Right hindlimb (tissue), 1 donor: ENCODE measurements at places on chromosomes 5 and 9.

DNA sequence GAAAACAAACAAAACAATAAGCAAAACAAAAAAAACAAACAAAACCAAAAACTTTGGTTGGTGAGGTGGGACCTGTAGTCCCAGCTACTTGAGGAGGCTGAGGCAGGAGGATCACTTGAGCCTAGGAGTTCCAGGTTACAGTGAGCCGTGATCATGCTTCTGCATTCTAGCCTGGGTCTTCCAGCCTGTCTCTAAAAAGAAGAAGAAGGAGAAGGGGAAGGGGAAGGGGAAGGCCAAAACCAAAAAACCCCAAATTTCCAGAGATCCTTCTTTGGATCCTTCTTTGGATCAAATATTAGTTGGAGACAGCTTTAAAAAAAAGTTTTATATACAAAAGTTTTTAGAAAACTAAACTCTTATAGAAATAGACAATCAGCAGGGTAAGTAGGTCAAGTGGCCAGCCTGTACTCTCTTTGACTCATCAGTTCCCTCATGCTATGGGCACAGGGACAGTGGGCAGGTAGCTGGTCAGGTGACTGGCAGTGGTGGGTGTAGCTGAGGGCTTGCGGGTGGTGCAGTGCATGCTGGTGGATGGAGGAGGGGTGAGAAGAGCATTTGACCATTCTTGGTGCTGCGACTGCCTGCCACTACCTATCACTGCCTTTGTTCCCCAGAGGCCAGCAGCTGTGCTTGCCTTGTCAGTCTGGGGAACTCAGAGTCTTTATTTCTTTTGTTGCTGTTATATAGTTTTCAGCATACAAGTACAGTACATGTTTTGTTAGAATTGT lies 12.6 kb downstream of the RCL1 start:
- no peak for DNase-seq

- peak; percentile 30 for DNase-seq
These were observed 665 bp downstream of the TCF7 start for GRCh38 chr5:134114886-134115805.

- DNase-seq, result no peak
These were observed 50.0 kb upstream of the PPARGC1B start for GRCh38 chr5:149679876-149680809.

DNA sequence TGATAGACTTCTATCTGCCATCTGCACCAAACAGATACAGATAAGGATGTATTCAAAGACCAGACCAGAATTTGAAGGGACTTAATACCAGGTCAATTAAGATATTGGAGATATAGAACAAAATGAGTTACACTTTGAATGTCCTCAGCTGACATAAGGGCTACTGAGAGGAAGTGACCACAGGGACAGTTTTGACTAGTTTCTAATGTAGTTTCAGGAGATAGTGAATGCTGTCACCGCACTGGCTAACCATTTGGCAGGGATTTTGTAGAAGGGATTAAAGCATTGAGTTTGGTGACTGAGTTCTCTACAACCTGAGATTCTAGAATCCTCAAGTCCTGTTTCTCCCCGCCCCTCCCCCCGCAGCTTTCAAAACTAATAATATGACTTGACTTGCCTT lies 22.7 kb downstream of the CCNH start:
- DNase-seq, result no peak

DNA sequence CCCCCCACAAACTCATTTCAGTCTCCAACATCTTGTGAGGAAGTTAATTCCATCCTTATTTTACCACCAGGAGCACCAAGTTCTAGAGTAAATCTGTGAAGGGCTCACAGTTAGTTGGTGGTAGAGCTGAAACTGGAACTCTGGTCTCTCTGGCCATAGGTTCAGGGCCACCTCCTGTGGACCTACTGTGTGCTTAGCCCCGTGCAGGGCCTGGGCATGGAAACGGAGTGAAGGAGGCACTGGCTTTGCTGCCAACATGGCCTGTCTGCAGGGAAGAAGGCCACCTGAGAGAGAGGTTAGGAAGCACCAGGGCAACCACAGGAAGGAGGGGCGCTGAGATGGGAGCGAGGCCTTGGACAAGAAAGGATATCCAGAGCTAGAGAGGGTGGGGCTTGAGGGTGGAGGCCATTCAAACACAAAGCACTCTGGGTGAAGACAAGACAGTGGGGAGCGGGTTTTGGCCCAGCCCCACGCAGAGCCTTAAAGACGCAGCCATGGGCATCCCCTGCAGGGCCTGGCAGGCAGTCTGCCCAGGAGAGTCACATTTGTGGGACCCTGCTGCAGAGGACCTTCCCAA lies 16.0 kb upstream of the DAB2IP start:
- DNase-seq, result no peak

GRCh38 chr9:27671636-27672035 lies 98.4 kb upstream of the C9orf72 start:
- DNase-seq, result no peak

- no peak for DNase-seq
These were observed 267.1 kb upstream of the GRIA1 start for GRCh38 chr5:153223376-153223775.

DNA sequence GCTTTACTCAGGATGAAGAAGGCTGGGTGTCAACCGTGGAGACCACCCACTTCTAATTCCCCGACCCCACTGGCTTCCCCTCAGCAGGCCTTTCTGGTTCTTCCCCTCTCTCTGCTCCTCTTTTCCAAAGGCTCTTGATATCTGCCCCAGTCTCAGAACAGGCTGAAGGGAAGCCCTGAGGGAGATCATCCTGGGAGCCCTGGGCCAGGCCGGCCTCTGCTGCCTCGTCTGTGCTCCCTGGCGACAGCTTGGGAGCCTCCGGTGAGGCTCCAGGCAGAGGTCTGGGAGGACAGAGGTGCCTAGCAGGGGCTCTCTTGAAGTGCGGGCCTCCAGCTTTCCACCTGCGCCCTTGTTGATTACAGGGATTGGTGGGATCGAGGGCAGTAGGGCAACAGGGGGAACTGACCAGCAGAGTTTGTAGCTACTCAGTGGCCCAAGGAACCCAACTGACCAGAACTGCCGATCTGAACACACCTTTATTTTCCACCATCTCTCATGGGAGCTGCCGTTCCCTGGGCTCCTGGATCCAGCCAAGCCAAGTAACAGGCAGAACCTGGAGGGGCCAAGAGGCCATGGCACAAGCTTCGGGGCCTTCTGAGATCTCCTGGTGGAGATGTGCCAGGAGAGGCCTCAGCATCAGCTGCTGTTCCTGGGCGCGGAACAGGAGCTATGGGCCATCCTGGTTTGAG lies 198.5 kb downstream of the CACNA1B start:
- no peak for DNase-seq

DNA sequence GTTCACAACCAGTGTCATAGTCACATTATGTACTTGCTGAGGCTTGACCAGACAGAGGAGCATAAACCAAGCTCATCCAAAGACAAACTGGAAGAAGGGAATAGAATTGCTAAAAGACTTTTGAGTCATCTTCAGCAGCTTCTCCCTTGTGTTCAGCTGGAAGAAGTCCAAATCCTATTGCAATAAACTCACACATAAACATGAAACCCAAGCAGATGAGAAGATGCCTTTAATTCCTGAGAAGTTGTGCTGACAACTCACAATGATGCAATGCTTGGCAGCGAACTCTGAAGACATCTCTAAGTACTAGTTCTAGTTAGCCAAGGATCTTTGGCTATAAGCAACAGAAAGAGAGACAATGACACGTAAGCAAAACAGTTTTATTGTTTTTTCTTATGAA lies 642.1 kb downstream of the KCTD16 start:
- DNase-seq, result peak; percentile 31

DNA sequence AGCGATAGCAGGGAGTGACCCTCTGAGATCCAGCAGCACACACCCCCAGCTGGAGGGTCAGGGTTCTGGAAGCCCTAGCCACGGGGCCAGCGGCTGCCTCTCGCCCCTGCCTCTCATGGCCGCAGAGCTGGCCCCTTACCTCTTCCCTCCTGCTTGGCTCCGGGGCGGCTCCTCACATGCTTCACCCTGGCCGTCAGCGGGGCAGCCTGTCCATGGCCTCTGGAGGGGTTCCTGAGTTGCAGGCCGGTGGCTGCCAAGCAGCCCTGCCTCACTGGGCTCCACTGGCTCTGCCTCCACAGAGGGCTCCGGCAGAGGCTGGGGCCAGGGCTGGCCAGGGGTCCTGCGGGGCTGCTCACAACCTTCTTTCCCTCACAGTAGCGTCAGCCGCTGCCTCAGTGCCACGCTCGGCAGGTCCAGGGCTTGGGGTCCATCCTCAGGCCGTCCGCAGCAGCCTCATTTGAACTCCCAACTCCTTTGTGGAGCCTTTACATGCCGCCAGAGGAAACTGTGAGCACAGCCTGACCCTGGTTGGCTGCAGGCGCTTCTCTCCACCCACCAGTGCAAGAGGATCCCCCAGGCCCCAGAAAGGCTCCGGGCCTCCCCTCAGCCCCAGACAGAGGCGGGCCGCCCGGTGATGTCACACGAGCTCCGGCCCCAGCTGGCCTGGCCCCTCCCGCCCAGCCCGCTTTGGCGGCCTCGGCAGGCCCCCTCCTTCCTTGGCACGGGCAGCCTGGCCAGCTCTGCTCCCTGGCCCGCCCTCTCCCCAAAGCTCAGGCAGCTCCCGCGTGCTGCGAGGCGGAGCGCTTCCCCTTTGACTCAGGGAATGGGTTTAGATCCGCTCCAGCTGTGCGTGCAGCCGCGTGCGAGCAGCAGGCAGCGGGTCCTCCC lies at the start of gene ANGPTL2:
TSS of gene ANGPTL2 (minus strand) at position 460 of the 888 bp plus-strand sequence. CDS start 13,904 bp downstream, outside the sequence.
- peak; percentile 99 for DNase-seq

- DNase-seq, result no peak
These were observed 50.9 kb downstream of the CERT1 start for GRCh38 chr5:75460532-75460931.

DNA sequence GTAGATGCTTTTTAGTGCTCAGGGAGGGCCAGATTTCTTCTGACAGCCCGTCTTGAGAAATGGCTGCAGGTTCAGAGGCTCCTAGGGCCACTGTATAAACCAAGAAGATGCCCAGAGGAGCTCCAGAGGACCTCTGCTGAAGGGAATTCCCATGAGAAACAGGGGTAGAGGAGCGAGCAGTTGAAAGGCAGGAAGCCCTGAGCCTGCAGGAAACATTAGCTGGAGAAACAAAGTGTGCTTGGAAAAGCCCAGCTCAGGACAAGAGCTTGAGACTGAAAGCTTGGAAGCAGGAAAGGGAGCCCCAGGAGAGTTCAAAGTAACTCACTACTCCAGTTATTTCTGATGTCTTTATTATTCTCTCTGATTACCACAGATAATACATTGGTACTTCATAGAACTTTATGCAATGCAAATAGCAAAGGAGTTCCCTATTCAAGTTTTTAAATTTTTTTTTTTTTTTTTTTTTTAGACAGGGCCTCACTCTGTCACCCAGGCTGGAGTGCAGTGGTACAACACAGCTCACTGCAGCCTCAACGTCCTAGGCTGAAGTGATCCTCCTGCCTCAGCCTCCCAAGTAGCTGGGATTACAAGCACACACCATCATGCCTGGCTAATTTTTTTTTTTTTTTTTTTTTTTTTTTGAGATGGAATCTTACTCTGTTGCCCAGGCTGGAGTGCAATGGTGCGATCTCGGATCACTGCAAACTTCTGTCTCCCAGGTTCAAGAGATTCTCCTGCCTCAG lies 16.5 kb downstream of the HBEGF start:
- no peak for DNase-seq

DNA sequence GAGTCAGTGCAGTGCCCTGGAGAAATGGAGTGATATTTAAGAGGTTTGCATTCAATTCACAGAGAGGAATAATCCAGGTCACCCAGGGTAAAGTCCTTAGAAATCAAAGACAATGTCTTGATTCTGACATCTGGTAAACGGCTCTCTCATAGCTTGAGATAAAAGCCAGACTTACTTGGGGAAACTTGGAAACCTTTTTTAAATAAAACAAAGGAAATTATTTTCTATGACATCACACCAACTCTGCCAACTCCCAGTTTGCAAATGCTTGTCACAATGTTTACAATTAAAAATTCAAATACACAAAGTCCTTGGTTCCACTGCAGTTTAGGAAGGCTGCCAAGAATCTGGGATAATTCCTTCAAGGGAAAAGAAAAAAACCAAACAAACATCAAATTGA lies 255.1 kb upstream of the NREP start:
- DNase-seq, result no peak

GRCh38 chr5:96614110-96614691 lies 48.0 kb upstream of the CAST start:
- DNase-seq, result peak; percentile 59
